Stromal cell of bone marrow (primary cell): ENCODE measurements at places on chromosomes 1 and 21.
A peak's percentile ranks its signal among the peaks of the same experiment; 100 is the strongest.

GRCh38 chr1:175174309-175175102 lies 18.1 kb downstream of the KIAA0040 start:
- no peak for DNase-seq

DNA sequence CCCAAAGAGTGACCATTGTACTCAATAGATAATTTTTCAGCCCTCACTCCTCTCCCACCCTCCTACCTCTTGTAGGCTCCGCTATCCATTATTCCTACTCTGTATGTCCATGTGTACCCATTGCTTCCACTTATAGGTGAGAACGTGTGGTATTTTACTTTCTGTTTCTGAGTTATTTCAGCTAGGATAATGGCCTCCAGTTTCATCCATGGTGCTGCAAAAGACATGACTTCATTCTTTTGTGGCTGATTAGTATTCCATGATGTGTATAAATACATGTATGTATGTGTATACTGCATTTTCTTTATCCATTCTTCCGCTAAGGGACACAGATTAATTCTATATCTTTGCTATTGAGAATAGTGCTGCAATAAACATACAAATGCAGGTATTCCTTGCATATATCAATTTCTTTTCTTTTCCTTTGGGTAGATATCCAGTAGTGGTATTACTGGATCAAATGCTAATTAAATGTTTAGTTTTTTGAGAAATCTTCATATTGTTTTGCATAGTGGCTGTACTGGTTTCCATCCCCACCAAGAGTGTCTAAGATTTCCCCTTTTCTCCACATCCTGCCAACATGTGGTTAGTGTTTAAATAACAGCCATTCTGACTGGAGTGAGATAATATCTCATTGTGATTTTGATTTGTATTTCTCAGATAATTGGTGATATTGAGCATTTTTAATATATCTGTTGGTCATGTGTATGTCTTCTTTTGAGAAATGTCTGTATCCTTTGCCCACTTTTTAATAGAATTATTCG lies 4.9 kb downstream of the LY9 start:
- no peak for DNase-seq

DNA sequence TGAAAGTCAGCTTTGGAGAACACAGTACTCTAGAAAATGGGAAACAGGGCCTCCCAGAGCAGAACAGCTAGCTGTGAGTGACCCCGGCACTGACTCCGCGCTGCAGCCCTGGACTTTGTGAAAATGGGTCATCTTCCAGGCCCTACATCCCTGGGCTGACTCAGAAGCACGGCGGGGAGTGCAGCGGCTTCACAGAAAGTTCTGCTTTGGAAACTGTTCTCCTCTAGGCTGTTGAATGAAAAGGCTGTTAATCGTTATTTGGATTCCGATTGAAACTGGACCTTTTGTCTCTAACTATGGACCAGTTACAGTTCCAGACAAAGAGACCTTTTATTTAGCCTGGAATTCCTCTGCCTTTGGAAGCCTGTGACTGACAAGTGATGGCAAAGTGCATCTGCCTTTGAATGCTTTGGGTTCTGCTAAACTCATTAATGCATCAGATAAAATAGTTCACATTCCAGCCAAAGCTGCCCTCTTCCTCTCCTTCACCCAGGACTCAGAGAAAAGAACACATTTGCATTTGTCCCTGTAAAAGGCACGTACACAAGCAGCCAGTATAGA lies 144.9 kb upstream of the HOOK1 start:
- DNase-seq = peak; percentile 40

GRCh38 chr1:109161858-109162606 lies 48.1 kb downstream of the ELAPOR1 start:
- DNase-seq = peak; percentile 73

DNA sequence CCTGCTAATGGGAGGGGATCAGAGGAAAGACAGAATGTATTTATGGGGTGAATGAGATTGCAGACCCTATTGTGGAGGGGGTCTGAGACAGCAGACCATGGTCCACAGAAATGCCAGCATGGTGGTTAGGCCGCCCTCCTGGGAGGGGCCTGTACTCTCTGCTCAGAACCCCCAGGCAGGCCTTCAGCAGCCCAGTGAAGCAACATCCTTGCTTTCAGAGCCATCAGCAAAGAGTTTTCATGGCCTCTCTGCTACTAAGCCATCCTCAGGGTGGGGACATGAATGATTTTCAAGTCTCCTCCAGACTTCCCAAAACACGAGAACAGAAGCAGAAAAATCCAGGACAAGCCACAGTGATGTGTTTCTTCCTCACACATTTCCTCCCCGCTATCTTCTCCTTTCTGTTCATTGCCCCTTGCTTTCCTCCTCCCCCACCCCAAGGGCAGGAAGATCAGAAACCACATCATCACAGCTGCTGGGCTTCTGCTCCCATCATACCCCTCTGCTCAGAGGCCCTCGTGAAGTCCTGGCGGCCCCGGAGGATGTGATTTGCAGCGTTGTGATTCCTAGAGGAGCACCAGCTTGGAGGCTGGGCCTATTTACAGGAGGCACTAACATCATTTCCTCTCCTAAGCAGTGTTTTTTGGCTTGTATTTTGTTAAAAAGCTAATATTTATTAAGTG lies 48.0 kb downstream of the ABCA4 start:
- DNase-seq = no peak

- no peak for DNase-seq
Observed at GRCh38 chr1:67850151-67850551, 16.9 kb upstream of the GNG12 start.

DNA sequence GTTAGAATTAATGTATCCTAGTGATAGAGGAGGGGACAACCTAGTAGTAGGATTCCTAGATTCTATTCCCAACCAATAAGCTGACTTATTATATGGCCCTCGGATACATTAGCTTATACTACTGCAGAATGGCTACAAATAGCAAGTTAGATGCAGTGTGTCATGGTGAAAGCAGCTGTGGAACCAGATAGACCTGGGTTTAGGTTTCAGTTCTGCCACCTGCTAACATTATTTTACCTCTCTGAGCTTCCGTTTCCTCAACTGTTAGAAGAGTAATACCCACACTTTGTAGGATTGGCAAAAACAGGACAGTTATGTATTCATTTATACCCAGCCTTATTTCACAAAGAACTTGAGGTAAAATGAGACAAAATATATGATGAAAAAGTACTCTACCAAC lies 21.6 kb upstream of the MAGOH start:
- DNase-seq = no peak

DNA sequence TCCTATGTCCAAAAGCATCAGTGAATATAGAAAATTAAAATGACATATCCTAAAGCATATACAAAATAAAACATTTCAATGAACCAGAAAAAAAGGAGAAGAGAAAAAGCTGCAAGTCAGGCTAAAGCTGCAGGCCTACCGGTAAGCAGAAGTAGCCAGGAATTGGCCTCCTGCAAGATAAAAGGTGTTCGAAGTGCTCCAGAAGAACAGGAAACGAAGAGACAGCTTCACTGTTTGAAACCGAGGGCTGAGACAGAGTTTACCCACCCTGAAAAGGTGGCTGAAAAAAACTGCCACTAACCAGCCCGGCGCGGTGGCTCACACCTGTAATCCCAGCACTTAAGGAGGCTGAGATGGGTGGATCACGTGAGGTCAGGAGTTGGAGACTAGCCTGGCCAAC lies 37.4 kb downstream of the NSL1 start:
- no peak for DNase-seq

DNA sequence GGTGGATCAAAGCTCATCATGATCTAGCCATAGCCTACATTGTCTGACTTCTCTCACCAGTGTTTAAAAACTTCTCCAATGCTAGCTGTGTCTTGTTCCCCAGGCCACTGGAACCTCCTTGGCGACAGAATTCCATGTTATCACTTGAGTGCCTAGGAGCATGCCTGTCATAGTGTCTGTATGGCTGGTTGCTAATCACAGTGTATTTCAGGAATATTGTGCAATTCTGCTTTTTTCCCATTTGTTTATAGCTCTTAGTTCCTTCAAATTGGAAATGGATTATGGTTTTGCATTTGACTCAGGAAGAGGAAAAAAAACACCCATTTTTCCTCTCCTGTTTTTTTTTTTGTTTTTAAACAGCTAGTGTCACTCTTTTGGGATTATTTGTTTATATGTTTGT lies 25.5 kb downstream of the ROR1 start:
- no peak for DNase-seq

DNA sequence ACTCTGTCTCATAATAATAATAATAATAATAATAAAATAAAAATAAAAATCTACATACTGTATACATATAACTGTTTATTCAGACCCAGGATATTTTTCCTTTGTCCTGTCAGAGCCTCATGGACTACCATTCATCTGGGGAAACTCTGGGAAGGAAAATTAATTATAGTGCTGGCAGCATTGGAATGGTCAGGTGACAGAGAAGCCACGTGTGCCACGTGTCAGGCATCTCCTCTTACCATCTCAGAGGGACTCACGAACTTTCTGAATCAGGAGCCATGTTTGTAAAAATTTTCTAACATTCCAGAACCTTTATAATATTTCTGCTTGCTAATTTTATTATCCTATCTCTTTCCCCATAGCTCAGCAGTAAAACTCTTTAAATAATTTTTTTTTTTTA lies 97.8 kb upstream of the HNRNPU start:
- peak; percentile 26 for DNase-seq

- no peak for DNase-seq
Observed at GRCh38 chr1:35603468-35603867, 30.4 kb downstream of the TFAP2E start.

GRCh38 chr1:69256036-69256435 lies 311.7 kb upstream of the LRRC7 start:
- no peak for DNase-seq

DNA sequence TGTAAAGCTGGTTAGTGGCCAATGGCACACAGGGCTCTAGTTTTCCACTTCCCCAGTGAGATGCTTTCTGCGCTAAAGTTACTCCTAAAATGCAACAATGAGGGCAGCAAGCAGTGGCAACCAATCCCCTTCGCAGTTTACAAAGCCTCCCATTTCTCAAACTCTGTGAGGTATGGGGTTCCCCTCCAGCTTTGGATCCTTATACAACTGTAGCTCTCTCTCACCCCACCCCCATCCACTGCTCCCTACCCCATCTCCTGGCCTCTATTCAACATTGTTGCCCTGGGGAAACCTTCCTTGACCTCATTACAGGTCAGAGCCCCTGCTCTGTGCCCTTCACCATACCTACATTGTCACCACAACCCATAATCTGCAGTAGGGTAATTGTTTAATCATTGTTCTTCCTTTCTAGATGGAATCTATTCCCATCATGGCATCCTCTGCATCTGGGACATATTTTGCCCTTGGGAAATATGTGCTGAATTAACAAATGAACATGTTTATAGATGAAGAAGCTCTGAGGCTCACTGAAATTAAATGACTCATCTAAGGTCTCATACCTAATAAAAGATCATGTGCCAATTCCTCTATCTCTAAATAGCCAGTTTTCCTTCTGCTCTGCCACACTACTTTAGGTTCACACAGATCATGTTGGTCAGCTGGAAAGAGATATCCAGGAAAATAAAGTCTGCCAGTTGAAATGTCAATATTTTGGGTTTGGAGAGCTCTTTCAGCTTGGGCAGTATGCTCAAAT lies 12.6 kb downstream of the KIAA0040 start:
- DNase-seq = no peak
